T-cell (primary cell): ENCODE measurements at places on chromosomes 7 and 10.

GRCh38 chr7:53473371-53473770 is 437.9 kb downstream of the POM121L12 start:
- no peak for DNase-seq

DNA sequence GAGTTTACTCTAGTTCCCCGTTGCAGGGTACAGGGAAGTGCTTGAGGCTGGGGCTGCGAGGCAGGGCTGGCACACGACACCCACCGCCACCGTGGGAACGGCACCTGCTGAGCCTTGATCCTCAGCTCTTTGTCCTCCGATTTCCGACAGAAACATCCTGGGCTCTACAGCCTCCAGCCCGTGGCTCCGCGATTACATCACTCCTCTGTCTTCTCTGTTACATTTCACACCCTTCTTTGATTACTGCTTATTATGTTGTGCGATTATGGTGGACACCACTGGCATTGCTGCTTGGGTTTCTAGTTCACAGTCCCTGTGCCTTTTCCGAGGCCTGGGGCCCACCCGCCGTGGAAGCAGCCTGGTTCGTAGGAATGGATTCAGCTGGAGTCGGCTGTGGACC is 26.9 kb downstream of the FKBP6 start:
- no peak for DNase-seq

GRCh38 chr7:68862736-68863135 is 735.5 kb upstream of the AUTS2 start:
- DNase-seq: no peak

DNA sequence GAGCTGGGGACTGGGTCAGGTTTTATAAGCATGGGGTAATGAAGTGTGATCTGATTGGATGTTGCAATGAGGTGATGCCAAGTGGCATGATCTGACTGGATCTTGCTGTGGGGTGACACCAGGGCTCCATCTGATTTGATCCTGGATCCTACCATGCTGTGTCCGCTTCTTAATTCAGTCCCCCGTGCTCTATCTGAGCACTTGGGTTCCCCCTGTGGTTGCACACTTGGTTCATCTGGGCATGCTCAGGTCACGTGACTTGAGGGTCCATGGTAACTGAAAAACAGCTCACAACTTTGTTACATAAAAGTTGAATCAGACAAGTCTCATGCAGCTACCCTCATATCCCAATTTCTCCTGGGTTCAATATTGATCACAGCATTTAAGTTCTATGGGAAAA is 448.6 kb upstream of the NRP1 start:
- no peak for DNase-seq

DNA sequence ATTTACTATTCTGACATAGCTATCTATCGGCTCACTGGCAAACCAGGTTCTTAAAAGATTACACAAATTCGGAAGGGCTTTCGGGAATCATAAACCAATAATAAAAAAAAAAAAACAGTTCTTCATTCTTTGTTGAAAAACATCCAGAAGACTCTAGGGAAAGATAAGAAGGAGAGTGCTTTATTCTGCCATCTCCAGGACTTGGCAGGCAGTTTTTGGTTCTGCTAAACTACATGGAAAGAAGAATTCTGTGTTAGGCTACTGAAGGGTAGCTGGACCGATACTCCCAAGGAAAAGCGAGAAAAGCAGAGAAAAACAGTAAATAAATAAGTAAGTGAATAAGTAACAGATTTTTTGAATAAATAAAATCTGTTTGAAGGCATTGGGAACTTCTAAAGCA is 423.5 kb upstream of the KLF6 start:
- no peak for DNase-seq

DNA sequence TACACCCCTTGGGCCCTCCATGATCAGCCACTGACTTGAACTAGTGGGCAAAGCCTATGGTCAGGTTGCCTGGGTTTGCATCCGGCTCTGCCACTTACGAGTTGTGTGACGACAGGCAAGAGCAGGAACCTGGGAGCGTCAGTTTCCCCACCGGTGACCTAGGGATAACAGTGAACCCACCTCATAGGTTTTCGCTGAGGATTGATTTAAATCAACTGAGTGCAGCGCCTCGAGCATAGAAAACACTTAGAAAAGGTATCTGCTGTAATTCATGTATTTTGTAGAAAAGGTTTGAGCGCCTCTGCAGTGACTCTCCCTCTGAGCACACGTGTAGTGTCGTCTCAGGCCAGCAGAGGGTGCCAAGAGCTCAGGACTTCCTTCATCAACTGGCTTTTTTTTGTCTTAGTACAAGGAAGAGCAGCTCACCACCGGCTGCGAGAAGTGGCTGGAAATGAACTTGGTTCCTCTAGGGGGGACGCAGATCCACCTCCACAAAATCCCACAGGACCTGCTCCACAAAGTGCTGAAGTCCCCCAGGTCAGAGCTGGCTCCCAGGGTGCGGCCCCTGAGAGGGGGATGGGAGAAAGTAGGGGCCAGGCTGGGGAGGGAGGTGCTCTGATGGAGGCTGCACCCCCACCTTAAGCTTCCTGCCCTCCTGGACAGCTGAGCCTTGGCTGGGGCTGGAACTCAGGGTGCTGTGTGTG is 27.7 kb downstream of the BTBD16 start:
- peak; percentile 57 for DNase-seq

- no peak for DNase-seq
Observed at GRCh38 chr7:15801551-15801950, 115.1 kb upstream of the MEOX2 start.

GRCh38 chr7:55134786-55135185 is 116.0 kb downstream of the EGFR start:
- no peak for DNase-seq

DNA sequence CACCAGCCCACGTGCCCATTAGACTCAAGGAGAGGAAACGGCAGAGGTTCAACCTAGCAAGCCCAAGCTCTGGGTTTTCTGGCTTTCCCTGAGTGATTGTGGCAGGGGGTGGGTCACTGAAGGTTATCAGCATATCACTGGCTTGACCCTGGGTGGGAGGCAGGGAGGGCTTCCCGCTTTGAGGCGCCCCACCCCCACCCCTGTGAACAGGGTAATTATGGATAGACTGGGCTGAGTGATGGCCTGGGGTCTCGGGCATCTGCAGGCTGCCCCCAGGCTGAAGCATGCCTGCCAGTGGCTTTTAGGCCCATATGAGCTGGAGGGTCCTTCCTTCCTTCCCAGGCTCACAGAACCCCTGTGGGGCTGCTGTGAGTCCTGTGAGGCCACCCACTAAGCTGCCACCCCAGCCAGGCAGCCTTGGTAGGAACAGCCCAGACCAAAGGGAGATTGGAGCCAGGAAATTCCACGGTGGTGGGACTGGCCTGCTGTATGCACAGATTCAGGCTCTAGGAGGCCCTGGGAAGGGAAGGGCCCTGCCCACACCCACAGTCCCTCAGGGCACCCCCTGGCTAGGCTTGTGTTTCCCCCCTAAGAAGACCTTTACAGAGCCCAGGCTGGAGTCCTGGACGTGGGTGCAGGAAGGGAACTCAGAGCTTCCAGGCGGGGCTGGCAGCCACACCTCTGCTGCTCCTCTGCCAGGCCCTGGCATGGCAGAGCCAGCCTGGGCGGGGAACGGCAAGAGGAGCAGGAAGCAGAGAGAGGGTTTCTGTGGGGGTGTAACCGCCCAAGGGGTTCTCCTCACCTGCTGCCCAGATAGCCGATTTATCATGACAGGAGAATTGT is 33.1 kb downstream of the GPRIN2 start:
- no peak for DNase-seq

DNA sequence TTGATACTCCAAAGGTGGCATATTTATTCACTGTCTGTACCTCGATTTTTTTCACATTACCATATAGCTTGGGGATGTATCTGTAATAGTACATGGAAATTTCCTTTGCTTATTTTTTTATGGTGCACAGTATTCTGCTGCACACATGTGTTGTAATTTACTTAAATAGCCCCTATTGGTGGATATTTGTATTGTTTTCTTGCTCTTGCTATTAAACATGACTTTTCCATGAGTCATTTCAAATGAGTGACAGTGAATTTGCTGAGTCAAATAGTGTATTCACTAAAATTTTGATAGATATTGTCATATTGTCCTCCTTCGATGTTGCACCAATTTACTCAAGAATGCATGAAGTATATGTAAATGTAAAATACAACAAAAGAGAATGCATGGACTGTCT is 122.7 kb upstream of the STEAP4 start:
- DNase-seq: no peak

- DNase-seq: no peak
Observed at GRCh38 chr10:74177140-74177677, 26.2 kb downstream of the ADK start.

DNA sequence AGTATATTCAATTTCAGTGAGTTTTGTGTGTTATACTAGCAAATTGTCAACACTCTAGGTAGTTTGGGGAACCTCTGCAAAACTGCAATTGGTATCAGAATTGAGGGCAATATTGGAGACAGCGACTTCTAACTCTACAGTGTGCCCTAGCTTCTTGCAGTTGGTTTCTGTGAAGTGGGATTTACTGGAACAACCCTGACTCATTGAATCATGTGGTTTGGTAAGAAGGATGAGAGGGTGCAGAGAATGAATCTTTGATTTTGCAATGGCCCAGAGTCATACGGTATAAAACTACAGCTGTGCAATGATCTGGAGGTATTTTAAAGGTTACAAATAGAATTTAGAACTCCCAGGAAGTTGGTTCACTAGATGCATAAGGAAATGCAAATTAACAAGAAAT is 129.1 kb upstream of the PPP1R3A start:
- no peak for DNase-seq

- DNase-seq: no peak
Observed at GRCh38 chr7:132373879-132374278, 202.4 kb downstream of the PLXNA4 start.

- DNase-seq: no peak
Observed at GRCh38 chr7:84857336-84857735, 329.5 kb downstream of the SEMA3D start.

DNA sequence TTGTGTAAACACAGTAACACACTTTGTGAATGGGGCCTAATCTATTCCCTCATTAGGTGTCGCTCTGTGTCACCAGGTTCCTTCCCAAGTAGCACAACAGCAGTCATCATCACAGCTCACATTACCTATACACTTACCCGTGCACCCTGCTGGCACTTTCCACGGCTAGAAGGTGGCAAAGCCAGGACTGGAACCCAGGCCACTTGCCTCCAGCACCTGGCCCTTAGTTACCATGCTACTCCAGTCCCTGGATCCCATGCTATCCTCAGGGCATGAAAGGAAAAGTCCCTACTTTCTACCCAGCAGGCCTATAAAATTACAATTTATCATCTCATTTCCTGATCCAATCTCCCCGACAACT is 18.4 kb downstream of the SMURF1 start:
- DNase-seq: no peak
